Activated naive CD8-positive, alpha-beta T cell treated with anti-CD3 and anti-CD28 coated beads, Interleukin-2, amount 50 U/mL, for 24 hours (primary cell): ENCODE measurements at places on chromosomes 13 and 19.
A peak's percentile ranks its signal among the peaks of the same experiment; 100 is the strongest.

DNA sequence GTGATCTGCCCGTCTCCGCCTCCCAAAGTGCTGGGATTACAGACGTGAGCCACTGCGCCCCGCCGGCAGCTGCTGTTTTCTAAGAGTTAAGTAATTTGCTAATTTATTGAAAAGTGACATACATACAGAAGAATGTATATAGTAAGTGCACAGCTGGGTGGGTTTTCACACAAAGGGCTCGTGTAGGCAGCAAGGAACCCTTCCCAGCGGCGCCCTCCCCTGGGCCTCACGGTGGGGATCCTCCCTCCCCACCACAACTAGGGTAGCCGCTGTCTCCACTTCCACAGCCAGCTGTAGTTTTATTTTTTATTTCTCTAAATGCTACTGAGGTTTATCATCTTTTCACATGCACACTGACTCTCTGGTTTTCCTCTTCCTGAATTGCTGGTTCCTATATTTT, 64.9 kb downstream of the CRYL1 start:
- peaks cover 49% of the 10 kb centered on the region for H3K4me1 ChIP-seq
- no peaks in the 10 kb centered on the region for H3K27me3 ChIP-seq
- peak; percentile 36 for DNase-seq

DNA sequence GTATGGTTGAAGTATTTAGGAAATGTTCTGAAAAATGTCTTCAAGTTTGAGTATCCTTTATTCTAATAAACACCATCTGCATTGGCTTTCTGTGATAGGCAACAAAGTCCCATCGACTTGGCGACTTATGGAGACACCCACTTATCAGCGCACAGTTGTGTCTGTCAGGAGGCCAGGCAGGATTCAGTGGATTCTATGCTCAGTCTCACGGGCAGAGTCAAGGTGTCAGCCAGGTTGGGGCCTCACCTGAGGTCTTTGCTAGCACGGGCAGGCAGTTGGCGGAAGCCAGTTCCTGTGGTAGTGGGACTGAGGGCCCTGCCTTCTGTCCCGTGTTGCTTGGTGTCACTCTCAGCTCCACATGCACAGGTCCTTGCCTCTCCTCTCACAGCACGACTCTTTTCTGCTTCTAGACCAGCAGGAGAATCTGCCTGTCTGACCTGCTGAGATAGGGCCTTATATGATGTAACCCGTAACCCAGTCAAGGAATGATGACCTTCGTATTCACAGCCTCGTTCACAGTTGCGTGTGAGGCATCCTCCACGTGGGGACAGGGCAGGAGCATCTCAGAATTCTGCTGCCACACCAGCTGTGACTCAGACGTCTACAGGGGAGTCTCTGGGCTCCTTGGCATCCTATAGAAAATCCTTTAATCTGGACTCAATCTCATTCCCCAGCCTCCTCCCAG, 10.0 kb downstream of the CUL4A start:
- no peak overlapping the region for H3K4me3 ChIP-seq
- H3K27me3 ChIP-seq: no peaks in the 10 kb centered on the region
- peaks cover 12% of the 10 kb centered on the region for H3K4me1 ChIP-seq
- no peak overlapping the region for H3K27ac ChIP-seq
- no peak for DNase-seq
- peaks cover 32% of the 10 kb centered on the region for H3K36me3 ChIP-seq

DNA sequence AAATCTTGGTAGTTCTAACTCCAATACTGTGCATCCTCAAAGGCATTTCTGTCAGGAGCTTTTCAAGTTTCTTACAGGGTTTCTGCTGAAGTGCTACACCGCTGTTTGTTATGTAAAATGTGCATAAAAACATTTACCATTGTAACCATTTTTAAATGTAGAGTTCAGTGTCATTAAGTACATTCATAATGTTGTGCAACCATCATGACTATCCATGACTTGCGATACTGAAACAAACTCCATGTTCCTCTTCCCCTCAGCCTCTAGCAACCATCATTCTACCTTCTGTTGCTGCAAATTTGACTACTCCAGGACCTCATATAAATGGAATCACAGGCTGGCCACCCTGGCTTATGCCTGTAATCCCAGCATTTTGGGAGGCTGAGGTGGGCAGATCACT, 14.4 kb upstream of the SLC25A42 start:
- peaks cover 43% of the 10 kb centered on the region for H3K36me3 ChIP-seq
- DNase-seq: no peak
- H3K4me1 ChIP-seq: no peaks in the 10 kb centered on the region
- H3K27me3 ChIP-seq: no peaks in the 10 kb centered on the region

DNA sequence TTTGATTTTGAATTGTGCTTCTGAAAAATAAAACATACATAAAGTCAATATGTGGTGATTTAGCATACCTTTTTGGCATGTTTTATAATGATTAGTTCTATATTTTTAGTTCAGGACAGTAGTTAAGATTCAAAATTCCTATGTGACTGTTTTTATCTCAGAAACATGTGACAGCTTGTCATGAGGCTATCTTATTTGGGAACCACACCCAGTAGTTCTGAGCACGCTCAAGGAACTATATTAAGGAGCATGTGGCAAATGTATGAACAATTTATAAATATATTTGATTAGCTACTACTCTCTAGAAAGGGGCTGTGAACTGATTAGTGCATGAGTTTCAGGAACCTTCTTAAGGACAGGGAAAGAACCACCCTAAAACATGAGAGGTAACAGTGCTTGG, 38.8 kb downstream of the FGF9 start:
- no peaks in the 10 kb centered on the region for H3K4me1 ChIP-seq
- H3K36me3 ChIP-seq: peaks cover 4% of the 10 kb centered on the region
- DNase-seq: no peak
- peaks cover 16% of the 10 kb centered on the region for H3K27me3 ChIP-seq

DNA sequence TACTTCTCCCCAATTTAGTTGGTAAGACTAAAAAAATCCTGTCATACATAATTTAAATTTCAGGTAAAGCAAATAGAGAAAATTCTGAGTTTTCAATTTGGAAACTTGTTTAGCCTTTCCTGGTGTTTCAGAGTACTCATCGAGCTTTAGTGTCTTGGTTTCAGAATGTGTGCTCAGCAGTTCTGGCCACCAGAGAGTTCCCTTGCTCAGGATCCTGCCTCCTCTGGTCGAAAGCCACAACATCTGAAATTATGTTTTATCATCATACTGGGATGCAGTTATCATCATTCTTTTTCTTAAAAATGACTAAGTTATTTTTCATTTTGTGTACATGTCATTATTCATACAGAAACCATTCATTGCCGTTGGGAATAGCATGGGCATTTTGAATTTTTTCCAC, 263.2 kb upstream of the SPRY2 start:
- no peak for DNase-seq
- H3K4me1 ChIP-seq: no peaks in the 10 kb centered on the region
- no peaks in the 10 kb centered on the region for H3K27me3 ChIP-seq
- no peak overlapping the region for H3K4me3 ChIP-seq
- H3K27ac ChIP-seq: no peak overlapping the region

- peaks cover 8% of the 10 kb centered on the region for H3K36me3 ChIP-seq
- peak overlapping the region; percentile 97 for H3K27ac ChIP-seq
- H3K4me3 ChIP-seq: peak overlapping the region; percentile 91
- peaks cover 49% of the 10 kb centered on the region for H3K4me1 ChIP-seq
- DNase-seq: no peak
These were observed 10.3 kb downstream of the CIC start for GRCh38 chr19:42279155-42279901.

DNA sequence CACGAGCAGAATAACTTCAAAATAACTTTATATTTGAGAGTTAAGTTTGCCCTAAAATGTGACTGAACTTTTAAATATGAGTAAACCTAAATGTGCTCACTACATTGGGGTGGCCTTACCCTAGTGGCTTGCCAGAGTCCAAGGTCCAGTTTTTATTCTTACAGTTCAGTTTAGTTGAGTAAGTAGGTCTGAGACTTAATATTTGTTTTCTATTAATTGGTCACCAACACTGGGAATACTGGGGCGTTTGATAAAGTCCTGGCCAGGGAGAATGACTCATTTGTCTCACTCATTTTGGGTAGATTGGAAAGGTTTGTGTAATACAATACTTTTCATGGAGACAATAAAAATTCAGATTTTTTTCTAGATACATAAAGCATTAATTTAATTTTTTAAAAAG, 127.8 kb upstream of the SPATA13 start:
- DNase-seq: no peak
- peaks cover 2% of the 10 kb centered on the region for H3K36me3 ChIP-seq
- H3K27me3 ChIP-seq: peaks cover 8% of the 10 kb centered on the region
- H3K4me3 ChIP-seq: no peak overlapping the region
- H3K27ac ChIP-seq: no peak overlapping the region
- no peaks in the 10 kb centered on the region for H3K4me1 ChIP-seq

DNA sequence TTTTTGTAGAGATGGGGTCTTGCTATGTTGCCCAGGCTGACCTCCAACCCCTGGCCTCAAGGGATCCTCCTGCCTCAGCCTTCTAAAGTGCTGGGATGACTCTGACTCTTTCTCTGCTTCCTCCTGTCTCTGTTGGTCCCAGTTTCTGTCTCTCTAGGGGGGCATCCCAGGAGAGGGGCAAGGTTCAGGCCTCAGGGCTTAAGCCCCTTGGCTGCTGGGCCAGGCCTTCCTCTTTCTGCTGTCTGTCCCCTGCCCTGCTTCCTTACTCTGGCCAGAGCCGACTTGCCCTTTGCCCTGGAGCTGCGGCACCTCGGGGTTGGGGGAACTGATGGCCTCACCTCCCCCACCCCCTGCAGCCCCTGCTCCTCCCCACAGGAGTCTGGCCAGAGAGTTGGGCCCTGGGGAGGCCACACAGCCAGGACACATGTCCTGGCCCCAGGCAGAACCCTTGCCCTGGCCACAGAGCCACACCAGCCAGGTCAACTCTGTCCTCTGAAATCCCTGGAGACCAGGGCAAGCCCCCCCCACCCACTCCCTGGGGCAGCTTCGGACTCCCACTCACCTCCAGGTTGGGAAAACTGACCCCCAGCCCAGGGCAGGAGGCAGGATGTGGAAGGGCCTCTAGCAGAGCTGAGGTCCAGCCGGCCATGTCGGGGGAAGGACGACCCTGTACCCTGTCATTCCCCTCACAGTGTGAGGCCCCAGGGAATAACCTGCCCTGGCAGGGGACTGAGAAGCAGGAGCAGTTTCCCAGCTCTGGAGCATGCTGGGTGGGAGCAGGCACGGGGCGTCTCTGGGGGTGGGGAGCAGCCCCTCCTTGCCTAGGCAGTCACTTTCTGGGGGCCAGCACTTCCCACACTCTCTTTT, 23.7 kb downstream of the CEBPA start:
- H3K27ac ChIP-seq: no peak overlapping the region
- DNase-seq: no peak
- peaks cover 17% of the 10 kb centered on the region for H3K4me1 ChIP-seq
- peaks cover 3% of the 10 kb centered on the region for H3K27me3 ChIP-seq
- no peaks in the 10 kb centered on the region for H3K36me3 ChIP-seq

DNA sequence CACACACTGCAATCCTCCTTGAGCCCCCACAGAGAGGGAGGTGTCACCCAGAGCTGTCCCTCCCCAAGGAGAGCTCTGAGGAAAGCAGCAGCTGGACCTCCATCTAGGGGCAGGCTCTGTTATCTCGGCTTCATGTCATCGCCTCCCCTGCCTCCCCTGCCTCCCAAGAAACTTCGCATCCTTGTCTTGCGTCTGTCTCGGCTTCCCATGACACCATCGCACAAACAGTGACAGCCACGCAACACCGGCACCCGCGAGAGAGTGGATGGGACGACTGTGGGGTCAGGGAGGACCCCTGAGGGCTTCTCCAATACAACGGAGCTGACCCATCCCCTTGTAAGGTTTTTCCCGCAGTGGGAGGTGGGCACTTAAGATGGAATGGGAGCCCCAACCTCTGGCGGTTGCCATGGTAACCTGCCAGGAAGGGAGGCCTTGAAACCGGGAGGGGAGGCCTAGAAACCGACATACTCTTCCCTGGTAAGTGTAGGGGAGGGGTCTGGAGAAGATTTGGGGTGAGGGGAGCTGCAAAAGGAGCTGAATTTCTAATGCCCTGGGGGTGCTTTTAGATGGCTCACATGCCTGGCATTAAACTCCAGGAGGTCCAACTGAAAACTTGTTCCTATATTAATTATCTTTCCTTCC, 16.3 kb downstream of the TLE2 start:
- no peaks in the 10 kb centered on the region for H3K36me3 ChIP-seq
- H3K27ac ChIP-seq: no peak overlapping the region
- no peak overlapping the region for H3K4me3 ChIP-seq

DNA sequence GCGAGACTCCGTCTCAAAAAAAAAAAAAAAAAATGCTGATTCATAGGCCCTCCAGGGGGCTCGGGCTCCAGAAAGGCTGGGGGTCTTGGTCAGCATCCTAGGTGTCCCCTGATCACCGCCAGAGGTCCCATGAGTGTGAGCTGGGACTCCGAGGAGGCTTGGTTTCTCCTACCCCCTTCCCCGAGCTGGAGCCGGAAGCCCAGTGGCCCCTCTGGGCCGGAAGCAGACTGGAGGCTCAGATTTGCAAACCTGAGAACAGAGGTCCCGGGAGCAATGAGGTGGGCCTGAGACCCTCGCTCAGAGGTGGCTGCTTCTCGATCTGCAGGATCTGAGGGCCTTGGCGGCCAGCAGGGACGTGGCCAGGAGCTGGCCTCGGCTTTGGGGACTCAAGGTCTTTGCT, 41.5 kb downstream of the EFNA2 start:
- H3K27me3 ChIP-seq: peaks cover 38% of the 10 kb centered on the region
- no peak for DNase-seq
- H3K36me3 ChIP-seq: no peaks in the 10 kb centered on the region
- no peak overlapping the region for H3K4me3 ChIP-seq

DNA sequence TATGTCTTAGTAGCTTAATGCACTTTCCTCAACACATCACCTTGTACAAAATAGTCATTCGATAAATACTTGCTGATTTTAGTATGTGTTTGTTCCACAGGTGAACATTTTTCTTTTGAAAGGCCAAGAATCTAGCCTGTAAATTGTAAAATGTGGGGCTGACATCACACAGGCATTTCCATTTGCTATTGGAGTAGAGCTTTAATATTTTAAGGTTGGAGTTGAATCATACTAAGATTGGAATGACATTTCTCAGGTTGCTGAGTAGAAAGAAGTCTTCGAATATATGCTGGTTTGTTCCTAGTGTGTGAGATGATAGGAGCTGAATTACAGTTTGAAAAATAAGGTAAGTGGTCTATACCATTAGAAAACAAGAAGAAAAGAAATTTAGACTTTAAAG, 112.3 kb upstream of the FRY start:
- peaks cover 3% of the 10 kb centered on the region for H3K27me3 ChIP-seq
- H3K27ac ChIP-seq: no peak overlapping the region
- no peak for DNase-seq
- H3K4me1 ChIP-seq: peaks cover 3% of the 10 kb centered on the region
- no peaks in the 10 kb centered on the region for H3K36me3 ChIP-seq

DNA sequence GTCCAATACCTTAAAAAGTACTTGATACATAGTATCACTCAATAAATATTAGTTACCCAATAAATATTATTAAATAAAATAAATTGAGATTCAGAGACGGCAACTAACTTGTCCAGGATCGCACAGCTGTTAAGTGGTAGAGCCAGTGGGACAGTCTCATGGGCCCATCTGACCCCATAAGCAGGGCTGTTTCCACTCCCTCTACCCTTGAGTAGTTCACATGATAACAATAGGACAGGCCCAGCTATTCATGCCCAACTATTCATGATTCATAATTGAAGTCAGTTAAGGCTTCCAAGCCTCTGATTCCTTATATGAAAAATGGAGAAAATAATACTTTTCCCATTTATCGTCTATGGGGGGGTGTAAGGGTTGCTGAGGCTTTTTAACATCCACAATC, 78.2 kb downstream of the C13orf42 start:
- no peak overlapping the region for H3K4me3 ChIP-seq
- no peaks in the 10 kb centered on the region for H3K4me1 ChIP-seq
- H3K27me3 ChIP-seq: no peaks in the 10 kb centered on the region
- DNase-seq: no peak
- H3K36me3 ChIP-seq: no peaks in the 10 kb centered on the region

GRCh38 chr13:75365724-75366173, 116.2 kb downstream of the TBC1D4 start:
- peaks cover 2% of the 10 kb centered on the region for H3K27me3 ChIP-seq
- H3K4me1 ChIP-seq: peaks cover 60% of the 10 kb centered on the region
- H3K36me3 ChIP-seq: no peaks in the 10 kb centered on the region
